A549 treated with AZD2906 at 1 μM for 4 hours (cell line): ENCODE measurements at places on chromosomes 7 and 10. TPM values are rescaled to one million over a fixed set of nuclear protein-coding genes. Genes with fewer than 3 reads are reported as not detected.

The GRID1 gene
- 0.21 to 0.41 TPM (median 0.29 TPM) in 5 replicates for total RNA-seq

The SEMA3D gene
- 0.05 to 0.07 TPM (median 0.05 TPM) in 4 of 5 replicates, not detected in the other for total RNA-seq

The TSPAN15 gene
- 85.5 to 106 TPM (median 104 TPM) in 5 replicates for total RNA-seq

The DPCD gene
- total RNA-seq = 30.7 to 38.6 TPM (median 31.7 TPM) in 5 replicates

The SLC18A2 gene
- total RNA-seq = 0.02 to 0.05 TPM (median 0.02 TPM) in 4 of 5 replicates, not detected in the other

The LGI1 gene
- not detected in 5 replicates for total RNA-seq

The HDAC9 gene
- 0.14 to 0.24 TPM (median 0.20 TPM) in 5 replicates for total RNA-seq

The MYOZ1 gene
- 0.06 TPM in 1 of 5 replicates, not detected in the others for total RNA-seq

The MMP21 gene
- total RNA-seq = 0.03 TPM in 1 of 5 replicates, not detected in the others

The FKBP6 gene
- not detected in 5 replicates for total RNA-seq

The IKZF1 gene
- 0.06 TPM in 1 of 5 replicates, not detected in the others for total RNA-seq

The GRK5 gene
- 8.5 to 11.0 TPM (median 10.1 TPM) in 5 replicates for total RNA-seq

The SPACDR gene
- total RNA-seq = 0.77 to 0.92 TPM (median 0.85 TPM) in 5 replicates

The CAMK2B gene
- 0.17 to 0.49 TPM (median 0.24 TPM) in 5 replicates for total RNA-seq

The ADAM8 gene
- 2.2 to 4.2 TPM (median 2.9 TPM) in 5 replicates for total RNA-seq

The MNX1 gene
- 3.2 to 4.8 TPM (median 4.8 TPM) in 5 replicates for total RNA-seq

The LRGUK gene
- total RNA-seq = 0.20 to 0.37 TPM (median 0.31 TPM) in 5 replicates

The NPSR1 gene
- not detected in 5 replicates for total RNA-seq

The LIPM gene
- total RNA-seq = not detected in 5 replicates

The POLR2J2 gene
- total RNA-seq = 0.23 to 0.46 TPM (median 0.26 TPM) in 5 replicates

The EFCAB10 gene
- total RNA-seq = 2.1 to 3.4 TPM (median 2.8 TPM) in 5 replicates

The CXCL12 gene
- 0.08 to 0.25 TPM (median 0.19 TPM) in 5 replicates for total RNA-seq

The C7orf57 gene
- total RNA-seq = 0.29 to 0.35 TPM (median 0.33 TPM) in 5 replicates

The FEZF1 gene
- not detected in 5 replicates for total RNA-seq

The SPDYE9 gene
- total RNA-seq = not detected in 5 replicates

The GRID2IP gene
- total RNA-seq = not detected in 5 replicates

The KCND2 gene
- total RNA-seq = not detected in 5 replicates
